ENCODE measurements at places on chromosomes 1 and 21. TPM values are rescaled to one million over a fixed set of nuclear protein-coding genes. Genes with fewer than 3 reads are reported as not detected.

The MAP3K21 gene
- total RNA-seq: 0.06 TPM

The NR1I3 gene
- total RNA-seq: not detected

The DMBX1 gene
- total RNA-seq: not detected

- peak; percentile 11 for DNase-seq
Observed at GRCh38 chr1:228226956-228227791, 19.3 kb downstream of the OBSCN start.

DNA sequence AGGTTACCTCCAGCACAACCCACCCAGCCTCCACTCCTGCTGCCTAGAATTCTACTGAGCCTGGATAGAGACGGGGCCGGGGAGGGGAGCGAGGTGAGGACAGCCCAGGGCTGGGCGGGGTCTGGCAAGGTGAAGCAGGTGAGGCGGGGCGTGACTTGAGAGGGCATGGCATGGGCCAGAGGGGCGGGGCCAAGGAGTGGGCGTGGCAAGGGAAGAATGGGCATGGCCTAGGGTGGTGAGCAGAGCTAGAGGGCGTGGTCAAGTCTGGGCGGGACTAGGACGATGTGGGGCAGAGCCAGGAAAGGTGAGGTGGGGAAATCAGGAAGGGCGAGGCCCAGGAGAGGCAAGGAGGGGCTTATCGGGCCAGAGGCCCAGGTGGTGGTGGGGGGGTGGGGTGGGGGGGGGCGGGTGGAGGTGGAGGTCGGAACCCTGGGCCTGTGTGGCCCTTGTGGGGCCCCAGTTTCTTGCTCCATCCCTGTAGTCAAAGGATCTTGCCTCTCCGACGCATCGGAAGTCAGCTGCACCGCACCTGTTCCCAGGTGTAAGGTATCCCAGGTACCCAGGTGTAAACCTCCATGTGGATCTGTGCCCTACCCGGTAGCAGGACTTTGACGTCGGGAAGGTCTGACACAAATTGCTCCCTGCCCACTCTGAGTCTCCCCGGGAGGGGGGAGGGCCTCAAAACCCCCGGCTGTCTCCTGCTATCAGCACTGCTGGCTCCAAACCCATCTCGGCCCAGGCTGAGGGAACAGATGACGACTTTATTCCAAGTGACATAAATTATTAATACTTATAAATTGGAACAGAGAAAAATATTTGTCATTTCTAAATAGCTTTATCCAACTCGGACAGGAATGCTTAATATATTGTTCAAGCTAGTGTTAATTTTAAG is 32.9 kb upstream of the UTS2 start:
- DNase-seq: no peak

- no peak for DNase-seq
Observed at GRCh38 chr1:85048296-85049064, at the start of gene MCOLN3. MCOLN3 (minus strand) TSS chr1:85048500; CDS start chr1:85045360, 3,140 bp downstream.

- DNase-seq: peak; percentile 43
Observed at GRCh38 chr1:31705080-31705866, 1.5 kb upstream of the COL16A1 start.

DNA sequence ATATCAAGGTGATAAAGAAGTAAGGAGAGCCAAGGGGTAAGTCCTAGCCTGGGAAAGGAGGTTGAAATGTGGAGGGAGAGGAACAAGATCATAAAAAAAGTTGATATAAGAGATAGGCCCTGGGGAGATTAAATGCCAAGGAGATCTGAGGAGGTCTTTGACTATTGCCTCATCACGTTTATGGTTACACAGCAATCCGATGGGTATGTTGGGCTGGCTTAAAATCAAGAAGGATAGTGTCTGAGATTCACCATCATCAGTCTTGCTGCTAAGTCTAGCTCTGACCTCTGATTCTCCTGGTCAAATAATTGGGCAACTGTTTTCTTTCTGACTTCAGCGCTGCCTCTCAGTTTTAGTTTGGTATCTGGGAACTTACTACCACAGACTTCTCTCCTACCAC is 416.3 kb downstream of the GPATCH2 start:
- no peak for DNase-seq

Data from HFFc6 (cell line).